Stimulated activated CD8-positive, alpha-beta memory T cell treated with anti-CD3 and anti-CD28 coated beads, Interleukin-2, amount 100 ng/mL, for 1 hour (primary cell): ENCODE measurements at places on chromosomes 3 and 15.

DNA sequence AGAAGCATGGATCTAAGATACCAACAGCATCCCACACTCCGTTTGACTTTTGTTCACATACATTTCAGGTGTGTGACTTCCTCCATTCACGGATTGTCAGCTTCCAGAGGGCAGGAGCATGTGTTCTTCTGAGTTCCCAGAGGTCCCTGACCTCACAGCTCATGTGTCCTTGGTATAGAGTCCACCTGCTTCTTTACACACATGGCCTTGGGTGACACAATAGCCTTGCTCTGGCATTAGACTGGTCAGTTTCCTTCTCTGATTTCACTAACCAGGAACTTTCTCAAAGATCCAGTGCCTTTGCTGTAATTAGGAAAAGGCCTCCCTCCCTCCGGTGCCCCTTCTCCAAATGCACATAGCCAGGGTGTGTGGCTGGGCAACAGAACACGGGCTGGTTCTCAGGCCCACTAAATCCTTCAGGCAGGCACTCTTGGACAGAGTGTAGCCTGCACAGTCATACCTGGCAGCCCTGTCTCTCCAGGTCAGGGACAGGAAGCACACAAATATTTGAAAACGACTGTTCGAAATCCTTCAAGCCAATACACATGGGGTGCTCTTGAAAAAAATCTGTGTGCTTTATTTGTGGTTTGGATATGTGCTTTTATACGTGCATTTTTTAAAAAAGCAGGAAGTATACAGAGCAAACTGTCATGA, 81.1 kb downstream of the TRIM42 start:
- no peak for DNase-seq

- no peak for DNase-seq
Observed at GRCh38 chr15:37931868-37932267, 2.6 kb upstream of the TMCO5A start.

GRCh38 chr3:32495085-32495484, 7.6 kb downstream of the CMTM6 start:
- no peak for DNase-seq

GRCh38 chr15:31442699-31443111, 116.1 kb downstream of the KLF13 start:
- no peak for DNase-seq

DNA sequence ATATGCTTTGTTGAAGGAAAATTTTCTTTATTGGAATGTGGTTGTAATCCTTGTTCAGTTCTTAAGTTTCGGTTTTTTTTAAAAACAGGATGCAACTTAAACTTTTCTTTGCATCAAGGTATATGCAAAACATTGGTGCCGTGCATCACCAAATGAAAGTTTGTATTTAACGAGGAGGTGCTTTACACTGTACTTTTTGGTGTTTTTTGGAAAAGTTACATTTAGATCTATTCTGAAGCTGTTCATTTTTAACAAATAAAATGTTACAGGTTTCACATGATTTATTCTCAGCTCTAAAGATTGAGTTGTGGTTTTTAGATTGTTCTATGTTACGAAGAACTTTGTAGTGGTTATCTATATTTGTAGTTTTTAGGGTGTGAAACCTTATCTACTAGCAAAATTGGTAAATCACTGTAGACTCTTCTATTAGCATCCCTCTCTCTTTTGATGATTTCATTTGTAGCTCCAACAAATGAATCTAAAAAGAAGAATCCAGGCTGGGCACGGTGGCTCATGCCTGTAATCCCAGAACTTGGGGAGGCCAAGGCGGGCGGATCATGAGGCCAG, 7.0 kb upstream of the LRCH3 start:
- no peak for DNase-seq

DNA sequence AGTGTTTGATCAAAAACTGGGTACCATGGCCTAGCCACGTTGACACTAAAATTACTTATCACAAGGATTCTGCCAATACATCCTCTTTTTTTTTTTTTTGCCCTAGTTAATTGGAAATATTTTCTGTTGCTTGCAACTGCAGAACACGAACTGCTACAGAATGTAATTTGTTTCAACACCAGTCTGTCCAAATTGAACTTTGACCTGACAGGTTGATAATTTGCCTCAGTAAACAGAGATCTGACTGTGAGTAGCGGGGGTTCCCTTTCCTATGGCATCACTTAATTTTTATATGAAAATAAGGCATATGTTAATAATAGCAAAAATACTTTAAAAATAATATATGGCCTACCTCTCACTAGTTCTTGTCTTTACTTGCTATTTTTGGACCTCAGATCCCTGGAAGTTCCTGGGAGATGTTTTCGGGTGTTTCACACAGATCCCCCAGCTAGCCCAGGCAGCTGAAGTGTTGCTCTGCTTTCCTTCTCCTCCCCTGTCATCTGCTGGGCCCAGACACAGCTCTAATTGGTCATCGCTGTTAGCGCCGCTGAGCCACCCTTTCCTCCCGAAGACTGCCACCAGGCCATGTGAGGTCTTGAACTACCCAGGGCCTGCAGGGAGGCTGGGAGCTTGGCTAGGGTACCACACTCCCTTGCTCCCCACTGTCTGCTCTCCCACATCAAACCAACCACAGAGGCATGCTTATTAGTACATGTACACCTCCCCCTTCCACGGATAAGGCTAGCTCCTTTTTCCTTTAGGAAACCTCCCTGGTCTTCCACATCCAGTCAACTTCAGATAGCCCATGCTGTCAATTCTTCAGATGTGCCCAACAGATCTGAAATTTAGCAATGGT, 89.8 kb upstream of the RNF7 start:
- DNase-seq, result no peak

DNA sequence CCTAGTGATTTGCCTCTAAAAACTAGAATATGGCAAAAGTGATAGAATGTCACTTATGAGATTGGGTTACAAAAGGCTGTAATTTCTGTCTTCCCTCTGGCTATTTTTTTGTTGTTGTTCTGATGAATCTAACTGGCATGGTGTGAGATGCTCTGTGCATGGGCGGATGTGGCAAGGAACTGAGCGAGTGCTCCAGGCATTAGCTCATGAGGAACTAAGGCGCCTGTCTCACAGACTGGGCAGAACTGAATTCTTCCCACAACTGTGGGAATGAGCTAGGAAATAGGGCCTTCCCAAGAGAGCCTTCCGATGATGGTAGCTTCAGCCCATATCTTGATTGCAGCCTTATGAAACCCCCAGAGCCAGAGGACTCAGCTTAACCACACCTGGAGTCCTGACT, 222.5 kb downstream of the NR2F2 start:
- DNase-seq, result no peak

GRCh38 chr15:43876872-43877271, 50.1 kb downstream of the WDR76 start:
- DNase-seq, result no peak

DNA sequence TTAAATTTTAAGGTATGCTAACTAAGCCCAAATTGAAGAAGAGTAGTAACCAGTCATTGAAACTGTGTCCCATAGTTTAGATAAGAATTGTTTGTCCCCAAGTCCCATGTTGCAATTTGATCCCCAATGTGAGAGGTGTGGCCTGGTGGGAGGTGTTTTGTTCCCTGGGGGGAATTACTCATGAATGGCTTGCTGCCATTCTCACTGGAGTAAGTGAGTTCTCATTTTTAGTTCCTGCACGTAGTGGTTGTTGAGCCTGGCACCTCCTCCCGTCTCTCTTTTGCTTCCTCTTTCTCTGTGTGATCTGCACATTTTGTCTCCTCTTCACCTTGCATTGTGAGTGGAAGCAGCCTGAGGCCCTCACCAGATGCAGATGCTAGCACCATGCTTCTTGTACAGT, 1271.0 kb downstream of the NSUN3 start:
- DNase-seq, result no peak

- no peak for DNase-seq
Observed at GRCh38 chr15:77487469-77487842, 66.8 kb downstream of the HMG20A start.

GRCh38 chr15:49131403-49131802, 24.0 kb downstream of the COPS2 start:
- DNase-seq, result no peak

DNA sequence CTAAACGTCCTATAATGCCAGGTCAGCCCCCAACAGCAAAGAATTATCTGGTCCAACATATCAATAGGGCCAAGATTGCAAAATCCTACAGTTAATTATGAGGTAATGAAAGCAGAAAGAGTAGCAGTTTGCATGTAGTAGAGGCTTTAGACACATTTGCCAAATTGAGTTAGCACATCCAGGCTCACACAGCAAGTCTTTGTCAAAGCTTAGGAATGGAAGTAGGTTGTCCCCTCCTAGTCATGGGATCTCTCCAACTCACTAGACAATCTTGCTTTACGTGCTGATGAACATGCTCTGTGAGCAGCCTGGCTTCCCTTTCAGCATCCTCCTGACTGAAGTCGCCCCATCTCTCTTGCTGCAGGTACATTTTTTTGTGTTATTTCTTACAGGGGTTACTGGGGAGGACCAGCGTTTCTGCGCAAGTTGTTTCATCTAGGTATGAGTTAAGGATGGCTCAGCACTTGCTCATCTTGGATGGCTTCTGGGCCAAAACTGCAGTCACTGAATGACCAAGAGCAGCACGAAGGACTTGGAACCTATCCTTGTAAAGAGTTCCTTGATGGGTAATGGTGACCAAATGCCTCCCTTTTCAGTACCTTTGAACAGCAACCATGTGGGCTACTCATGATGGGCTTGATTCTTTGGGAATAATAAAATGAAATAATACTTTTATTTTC, 55.9 kb downstream of the SQOR start:
- no peak for DNase-seq

- no peak for DNase-seq
Observed at GRCh38 chr15:42805266-42805665, 68.3 kb upstream of the CDAN1 start.

- no peak for DNase-seq
Observed at GRCh38 chr3:128328546-128329458, 137.9 kb downstream of the DNAJB8 start.

DNA sequence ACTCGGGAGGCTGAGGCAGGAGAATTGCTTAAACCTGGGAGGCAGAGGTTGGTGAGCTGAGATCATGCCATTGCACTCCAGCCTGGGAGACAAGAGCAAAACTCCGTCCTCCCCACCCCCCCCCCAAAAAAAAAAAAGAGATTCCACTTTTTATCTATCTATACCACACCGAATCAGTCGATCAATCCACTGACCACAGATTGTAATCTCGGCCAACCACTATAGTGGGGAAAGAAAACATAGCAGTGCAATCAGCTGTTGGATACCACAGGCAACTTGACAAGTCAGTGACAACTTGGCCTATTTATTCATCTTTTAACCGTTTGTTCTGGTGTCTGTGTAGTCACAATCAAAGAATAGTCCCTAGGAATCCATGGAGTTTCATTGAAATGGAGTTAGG, 299.2 kb downstream of the FHIT start:
- no peak for DNase-seq

GRCh38 chr3:98966434-98966833, 64.9 kb upstream of the DCBLD2 start:
- no peak for DNase-seq
